Right renal cortex interstitium (tissue), 3 donors: ENCODE measurements at places on chromosomes 16 and 17.

DNA sequence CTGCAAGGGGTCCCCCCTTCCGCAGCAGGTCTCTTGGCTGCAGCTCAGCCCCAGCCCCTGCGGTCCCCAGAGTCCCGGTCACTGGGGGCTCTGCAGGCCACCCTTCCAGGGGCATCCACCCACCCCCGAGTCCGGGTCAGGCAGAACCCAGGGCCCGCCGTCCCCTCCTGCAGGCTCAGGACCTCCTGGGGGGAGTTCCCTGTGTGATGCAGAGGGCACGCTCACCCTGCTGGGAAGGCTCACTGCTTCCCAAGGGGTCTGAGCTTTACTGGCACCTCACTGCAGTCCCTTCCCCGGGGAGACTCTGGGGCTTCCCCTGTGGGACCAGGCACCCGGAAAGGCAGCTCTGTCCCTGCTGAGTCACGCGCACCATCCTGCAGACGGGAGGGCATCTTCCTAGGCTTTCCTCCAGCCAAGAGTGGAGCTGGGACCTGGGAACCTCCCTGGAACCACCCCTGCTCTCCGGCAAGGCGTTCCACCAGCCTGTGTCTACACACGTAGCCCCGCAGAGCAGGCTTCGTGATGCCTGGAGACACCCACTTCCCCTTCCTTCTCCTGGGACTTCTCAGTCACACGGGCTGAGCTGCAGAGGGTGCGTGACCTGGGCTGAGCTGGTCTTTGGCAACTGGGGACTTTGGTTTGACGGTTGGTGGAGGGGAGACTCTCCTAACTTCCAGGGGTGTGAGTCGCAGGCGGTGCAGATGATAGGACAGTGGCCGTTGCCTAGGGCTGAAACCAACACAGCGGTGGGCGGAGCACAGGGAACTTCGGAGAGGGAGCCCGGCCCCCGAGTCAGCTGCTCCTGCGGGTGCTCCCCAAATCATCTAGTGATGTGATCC is 23.4 kb downstream of the SLC25A10 start:
- no peak for DNase-seq

GRCh38 chr16:2152695-2153506 is 2.7 kb upstream of the TRAF7 start:
- no peak for DNase-seq

DNA sequence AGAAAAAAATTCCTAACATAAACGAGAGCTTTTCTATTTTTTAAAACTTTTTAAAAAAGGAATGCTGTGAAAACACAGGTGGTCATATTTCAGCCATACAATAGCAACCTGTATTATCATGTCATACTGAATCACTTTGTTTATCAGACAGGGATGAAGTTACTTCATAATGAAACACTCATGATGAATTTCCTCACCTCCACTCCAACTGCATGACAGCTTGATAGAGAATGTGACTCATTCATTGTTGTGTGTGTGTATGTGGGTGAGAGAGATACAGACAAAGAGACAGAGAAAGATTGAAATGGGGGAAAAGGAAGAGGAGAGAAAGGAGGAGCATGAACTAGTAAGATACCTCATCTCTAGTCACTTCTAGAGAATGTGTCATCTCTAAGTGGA is 109.0 kb downstream of the SYCE1L start:
- DNase-seq: no peak

DNA sequence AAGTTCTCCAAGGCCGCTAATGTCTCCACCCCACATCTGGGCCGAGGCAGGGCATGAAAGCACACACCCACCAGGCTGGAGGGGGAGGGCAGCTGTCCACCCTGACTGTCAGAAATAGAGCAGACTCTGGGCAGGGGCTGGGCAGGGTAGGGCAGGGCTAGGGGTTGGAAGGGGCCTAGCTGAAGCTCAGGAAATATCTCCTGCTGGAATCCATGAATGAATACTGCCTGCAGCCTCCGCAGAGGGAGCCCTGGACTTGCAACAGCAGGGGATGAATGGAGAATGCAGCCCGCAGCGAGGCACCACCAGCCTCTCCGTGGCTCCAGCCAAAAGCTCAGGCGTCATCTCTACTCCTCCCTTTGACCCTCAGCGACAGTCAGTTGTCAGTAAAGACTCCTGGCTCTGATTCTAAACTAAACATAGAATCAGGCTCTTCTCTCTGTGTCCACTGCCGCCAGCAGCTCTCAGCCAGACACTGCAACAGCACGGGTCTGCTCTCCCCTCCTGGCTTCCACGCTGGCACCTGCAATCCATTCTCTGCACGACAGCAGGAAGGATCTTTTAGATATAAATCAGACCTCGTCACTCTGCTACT is 23.9 kb upstream of the NGFR start:
- DNase-seq: no peak

GRCh38 chr16:30927789-30928378 is 4.5 kb downstream of the FBXL19 start:
- DNase-seq: peak; percentile 73
